ENCODE measurements at places on chromosomes 16 and 17.

- no peak for DNase-seq
These were observed 51.8 kb upstream of the KDM6B start for GRCh38 chr17:7782240-7782639.

- DNase-seq = peak; percentile 70
These were observed 56.5 kb upstream of the CIBAR2 start for GRCh38 chr16:85168732-85169256.

DNA sequence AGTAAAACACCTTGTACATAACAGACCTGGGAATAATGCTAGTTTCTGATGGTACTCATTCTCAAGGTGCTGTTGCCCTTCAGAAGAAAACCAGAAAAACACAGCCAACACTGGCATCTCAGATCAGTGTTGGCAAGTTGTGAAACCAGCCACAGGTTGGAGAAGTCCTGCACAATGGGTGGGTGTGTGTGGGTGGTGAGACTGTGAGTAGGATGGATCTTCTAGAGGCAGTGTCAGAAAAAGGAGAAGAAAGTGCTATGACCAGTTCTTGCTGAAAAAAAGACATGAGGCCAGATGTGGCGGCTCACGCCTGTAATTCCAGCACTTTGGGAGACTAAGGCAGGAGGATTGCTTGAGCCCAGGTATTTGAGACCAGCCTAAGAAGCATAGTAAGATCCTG, 35.2 kb upstream of the SMIM36 start:
- no peak for DNase-seq

DNA sequence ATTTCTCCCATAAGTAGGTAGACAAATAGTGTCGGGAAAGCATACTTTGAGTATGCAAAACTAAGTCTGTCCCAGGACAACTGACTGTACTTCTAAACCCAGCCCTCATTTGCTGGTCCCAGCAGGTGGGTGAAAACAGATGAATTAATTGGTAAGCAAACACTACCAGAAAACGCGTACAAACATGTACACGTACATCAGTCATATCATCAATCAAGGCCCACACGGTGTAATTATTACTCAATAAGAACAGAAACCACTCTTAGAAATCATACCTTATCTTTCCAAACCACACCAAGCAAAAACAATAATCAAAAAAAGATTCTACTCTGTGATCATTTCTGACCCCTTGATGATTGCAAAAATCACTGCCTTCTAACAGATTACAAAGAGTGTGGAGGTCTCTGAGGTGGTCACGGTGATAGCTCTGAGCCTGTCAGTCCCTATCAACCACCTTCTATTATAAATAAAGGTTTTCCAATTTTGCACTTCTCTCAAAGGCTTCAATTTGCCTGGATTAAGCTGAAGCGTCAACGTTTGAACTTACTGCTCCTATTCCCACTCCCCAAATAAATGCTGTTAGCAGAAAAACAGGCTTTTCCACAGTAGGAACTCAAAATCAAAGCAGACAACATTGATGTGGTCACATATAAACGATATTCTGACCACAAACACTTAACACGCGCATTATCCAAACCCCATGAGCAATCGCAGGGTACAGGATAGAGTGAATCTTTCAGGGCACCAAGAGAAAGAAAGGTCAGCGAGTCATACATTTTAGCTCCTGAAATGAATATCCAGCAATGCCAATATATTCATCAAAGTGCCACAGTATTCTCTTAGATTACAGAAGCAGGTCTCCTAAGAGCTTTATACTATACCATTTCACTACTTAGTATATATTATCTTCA, 211.9 kb downstream of the STX8 start:
- DNase-seq = no peak

GRCh38 chr17:40063901-40064531, 1.3 kb downstream of the THRA start:
- DNase-seq = no peak

DNA sequence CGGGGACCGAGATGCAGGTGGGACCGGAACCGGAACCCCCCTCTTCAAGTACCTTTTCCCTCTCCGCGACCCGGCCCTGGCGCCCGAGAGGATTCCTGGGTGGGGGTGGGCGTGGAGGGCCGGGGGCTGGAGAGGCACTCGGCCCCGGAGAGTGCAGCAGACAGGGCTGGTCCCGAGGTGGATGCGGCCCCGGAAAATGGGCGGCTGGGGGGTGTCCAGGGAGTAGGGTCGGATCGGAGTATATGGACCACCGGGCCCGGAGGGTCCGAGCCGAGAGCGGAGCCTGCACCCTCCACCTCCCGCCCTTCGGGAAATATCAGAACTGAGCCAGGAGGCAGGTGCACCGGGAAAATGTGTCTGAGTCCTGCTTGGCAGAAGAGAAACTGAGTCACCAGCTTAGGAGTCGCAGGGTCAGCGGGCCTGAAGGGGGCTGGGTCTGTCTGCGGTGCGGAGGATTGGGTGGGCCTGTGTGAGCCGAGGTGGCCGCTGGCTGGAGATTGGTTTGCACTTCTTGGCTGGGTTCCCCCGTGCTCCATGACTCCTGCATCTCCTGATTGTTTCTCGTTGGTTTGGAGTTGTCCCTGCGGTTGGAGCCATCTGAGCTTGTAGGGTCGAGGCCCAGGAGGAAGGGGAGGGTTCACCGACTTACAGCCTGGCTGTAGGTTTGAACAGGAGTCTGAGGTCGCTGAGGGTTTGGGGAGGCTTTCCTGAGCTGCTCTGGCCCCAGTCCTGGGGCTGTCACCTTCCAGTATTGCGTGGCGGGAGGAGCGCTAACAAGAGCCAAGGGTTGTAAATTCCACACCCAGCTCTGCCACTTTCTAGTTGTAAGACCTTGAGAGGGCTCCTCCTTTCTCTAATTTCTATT, 518 bp downstream of the SH2B1 start:
- no peak for DNase-seq

GRCh38 chr17:51650772-51651171, 390.4 kb downstream of the UTP18 start:
- no peak for DNase-seq

- DNase-seq = no peak
These were observed 925.4 kb downstream of the CDH11 start for GRCh38 chr16:64196444-64196843.

DNA sequence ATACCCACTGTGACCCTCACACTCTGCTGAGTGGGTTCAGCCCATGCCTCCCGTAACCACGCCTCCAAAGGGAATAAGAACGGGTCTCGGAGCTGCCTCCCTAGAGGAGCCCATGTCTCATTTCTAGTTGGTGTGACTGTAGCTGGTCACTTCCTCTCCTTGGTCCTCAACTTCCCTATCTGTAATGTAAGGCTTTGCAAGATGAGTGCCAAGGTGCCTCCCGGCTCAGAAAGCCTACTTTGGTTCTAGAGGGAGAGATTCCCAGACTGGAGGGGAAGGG, 20.8 kb downstream of the C16orf74 start:
- DNase-seq = no peak

- DNase-seq = no peak
These were observed 2.8 kb downstream of the MEOX1 start for GRCh38 chr17:43658900-43659299.

DNA sequence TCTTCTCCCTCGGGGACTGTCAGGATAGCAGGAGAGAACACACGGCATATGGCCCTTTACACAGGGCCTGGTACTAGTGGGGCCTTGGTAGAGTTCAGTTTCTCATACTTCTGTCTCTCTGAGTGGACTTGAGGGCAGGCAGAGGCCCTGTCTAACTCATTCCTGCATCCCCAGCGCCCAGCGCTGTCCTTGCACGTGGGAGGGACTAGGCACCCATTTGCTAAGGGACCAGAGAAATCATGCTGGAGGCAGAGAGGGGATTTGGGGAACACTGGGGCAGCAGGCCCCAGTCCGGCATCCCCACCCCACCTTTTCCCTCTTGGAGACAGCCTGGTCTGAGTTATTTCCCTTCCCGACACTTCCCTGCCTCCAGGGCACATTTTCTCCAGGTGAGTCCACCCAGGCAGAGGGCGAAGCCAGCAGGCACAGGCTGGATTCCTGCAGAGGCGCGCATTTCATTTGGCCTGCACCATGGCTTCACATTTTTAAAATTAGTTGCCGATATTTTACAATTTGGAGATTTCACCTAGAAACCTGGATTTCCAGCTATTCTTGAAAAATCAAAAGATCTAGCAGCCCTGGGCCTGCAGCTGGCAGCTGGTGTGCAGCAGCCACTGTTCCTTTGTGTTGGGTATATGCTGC, 9.7 kb upstream of the NKD1 start:
- no peak for DNase-seq

- peak; percentile 77 for DNase-seq
These were observed 82.0 kb upstream of the ALOX12 start for GRCh38 chr17:6913608-6914443.

- no peak for DNase-seq
These were observed 22.8 kb upstream of the IRX3 start for GRCh38 chr16:54309341-54309740.

DNA sequence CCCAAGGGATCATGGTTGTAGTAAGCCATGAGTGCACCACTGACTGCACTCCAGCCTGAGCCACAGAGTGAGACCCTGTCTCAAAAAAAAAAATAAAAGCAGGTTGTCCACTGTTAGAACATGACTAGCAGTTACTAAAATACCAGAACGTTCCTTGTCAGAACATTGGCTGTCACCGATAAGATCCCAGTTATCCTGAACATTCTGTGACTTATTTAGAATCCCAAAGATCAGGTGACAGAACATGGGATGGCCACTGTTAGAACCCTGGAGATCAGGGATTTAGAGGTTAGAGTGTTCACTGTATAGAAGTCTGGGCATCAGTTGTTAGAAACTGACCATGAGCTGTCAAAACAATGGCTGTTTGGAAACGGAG, 8.6 kb downstream of the CES4A start:
- DNase-seq = no peak

- no peak for DNase-seq
These were observed 148.1 kb downstream of the KCNJ2 start for GRCh38 chr17:70317421-70317820.

GRCh38 chr16:3490911-3491629, 4.2 kb downstream of the C16orf90 start:
- no peak for DNase-seq

DNA sequence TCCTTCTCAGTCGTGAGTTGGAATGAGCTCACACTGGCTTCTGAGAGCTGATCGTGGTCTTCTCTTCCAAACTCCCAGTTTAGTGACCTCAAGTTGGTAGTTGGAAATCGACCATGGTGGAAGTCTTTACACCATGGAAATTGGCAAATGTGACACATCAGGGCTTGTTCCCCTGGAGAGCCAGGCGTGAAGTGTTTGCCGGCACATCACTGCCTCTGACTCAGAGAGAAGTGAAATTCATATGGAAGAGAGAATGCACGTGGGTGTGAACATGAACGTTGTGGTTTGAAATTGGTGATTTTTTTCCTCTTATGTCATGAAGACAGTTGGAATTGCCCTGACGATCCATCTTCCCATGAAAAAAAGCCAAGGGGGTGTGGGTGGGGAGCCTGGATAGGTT, 47.4 kb downstream of the AXIN2 start:
- DNase-seq = no peak

- no peak for DNase-seq
These were observed 631.3 kb upstream of the CA10 start for GRCh38 chr17:52789829-52790228.

DNA sequence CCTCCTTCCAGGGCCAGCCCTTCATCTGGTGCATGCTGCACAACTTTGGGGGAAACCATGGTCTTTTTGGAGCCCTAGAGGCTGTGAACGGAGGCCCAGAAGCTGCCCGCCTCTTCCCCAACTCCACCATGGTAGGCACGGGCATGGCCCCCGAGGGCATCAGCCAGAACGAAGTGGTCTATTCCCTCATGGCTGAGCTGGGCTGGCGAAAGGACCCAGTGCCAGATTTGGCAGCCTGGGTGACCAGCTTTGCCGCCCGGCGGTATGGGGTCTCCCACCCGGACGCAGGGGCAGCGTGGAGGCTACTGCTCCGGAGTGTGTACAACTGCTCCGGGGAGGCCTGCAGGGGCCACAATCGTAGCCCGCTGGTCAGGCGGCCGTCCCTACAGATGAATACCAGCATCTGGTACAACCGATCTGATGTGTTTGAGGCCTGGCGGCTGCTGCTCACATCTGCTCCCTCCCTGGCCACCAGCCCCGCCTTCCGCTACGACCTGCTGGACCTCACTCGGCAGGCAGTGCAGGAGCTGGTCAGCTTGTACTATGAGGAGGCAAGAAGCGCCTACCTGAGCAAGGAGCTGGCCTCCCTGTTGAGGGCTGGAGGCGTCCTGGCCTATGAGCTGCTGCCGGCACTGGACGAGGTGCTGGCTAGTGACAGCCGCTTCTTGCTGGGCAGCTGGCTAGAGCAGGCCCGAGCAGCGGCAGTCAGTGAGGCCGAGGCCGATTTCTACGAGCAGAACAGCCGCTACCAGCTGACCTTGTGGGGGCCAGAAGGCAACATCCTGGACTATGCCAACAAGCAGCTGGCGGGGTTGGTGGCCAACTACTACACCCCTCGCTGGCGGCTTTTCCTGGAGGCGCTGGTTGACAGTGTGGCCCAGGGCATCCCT, 7.4 kb downstream of the NAGLU start:
- DNase-seq = no peak

GRCh38 chr17:81481073-81481799, 31.4 kb downstream of the ACTG1 start:
- DNase-seq = peak; percentile 84

GRCh38 chr16:4801962-4802658, at the start of gene ROGDI:
ROGDI (minus strand) TSS chr16:4802633; CDS start chr16:4802571, 62 bp downstream.
- peak; percentile 84 for DNase-seq

DNA sequence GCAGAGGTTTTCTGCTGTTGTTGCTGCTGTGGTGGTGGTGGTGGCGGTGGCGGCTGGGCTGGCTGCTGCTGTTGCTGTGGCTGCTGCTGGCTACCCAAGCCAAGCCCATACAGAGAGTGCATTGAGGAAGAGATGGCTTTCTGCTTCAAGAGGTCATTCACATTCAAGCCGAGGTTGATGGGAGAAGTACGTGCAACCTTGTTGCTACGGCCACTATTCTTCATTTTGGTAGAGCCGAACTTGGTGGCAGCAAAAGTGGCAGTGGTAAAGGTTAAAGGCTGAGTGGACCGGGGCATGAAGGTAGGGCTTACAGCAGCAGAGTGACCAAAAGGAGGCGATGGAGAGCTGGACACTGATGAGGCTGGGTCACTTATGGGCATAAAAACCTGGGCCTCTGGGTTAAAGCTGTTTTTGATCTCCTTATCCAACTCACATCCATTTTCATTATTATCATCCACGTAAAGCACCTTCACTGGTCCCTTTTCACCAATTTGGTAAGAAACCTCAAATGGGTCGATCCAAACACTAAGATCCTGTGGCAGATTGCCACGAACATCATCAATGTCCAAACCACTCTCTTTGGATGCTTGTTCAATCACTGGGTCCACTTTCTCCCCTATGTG, 2.8 kb downstream of the TOB1 start:
- peak; percentile 55 for DNase-seq

DNA sequence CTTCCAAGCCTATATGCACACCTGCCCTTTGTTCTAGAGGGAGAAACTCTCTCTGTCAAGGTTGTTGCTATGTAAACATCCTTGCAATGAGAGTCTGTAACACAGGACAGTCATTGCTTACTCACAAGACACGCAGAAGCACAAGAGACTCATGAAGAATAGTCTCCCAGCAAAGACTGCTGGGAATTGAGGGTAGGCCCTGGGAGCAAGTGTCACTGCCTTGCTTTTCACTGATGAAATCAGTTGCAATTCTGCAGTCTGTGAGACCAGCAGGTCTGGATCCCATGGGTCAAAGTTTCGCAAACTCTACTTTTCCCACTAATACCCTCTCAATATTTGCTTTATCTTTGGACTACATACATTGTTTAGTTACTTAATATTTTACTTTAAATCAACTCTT, 177.4 kb downstream of the FTO start:
- DNase-seq = no peak

GRCh38 chr17:5980941-5981340, 89.2 kb upstream of the WSCD1 start:
- no peak for DNase-seq
